Activated effector memory CD4-positive, alpha-beta T cell treated with Interleukin-2 at 50 U/mL for 16 hours (primary cell): ENCODE measurements at places on chromosomes 4 and X.

- no peak for DNase-seq
Measured at GRCh38 chr4:122005064-122005755, 53.4 kb upstream of the TRPC3 start.

- no peak for DNase-seq
Measured at GRCh38 chr4:178205826-178206225, 763.6 kb upstream of the AGA start.

- no peak for DNase-seq
Measured at GRCh38 chrX:110804446-110804845, 8.8 kb upstream of the CHRDL1 start.

GRCh38 chr4:24150034-24150433 is 260.2 kb upstream of the PPARGC1A start:
- DNase-seq = no peak

GRCh38 chrX:120797188-120797851 is 78.3 kb downstream of the CT47B1 start:
- DNase-seq = no peak
